ENCODE measurements at places on chromosomes 3 and 15. TPM values are rescaled to one million over a fixed set of nuclear protein-coding genes. Genes with fewer than 3 reads are reported as not detected.

DNA sequence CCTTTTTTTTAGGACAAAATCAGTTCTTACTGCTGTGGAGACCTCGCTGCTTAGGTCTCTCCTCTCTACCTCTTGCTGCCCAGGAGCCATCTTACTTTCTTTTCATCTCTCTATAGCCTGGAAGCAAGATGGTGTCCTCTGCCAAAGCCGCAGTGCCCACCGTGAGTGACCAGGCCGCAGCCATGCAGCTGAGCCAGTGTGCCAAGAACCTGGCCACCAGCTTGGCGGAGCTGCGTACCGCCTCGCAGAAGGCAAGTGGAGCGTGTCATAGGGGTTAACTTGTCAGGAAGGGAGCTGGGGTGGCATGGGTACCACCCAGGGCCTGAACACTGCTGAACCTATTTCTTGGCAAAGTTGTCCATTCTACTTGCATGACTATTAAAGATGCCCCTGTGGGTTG lies 320.3 kb upstream of the TPM1 start:
- DNase-seq, result no peak

Gene GLDN
- not detected for total RNA-seq

GRCh38 chr3:13150624-13151023 lies 77.4 kb upstream of the IQSEC1 start:
- DNase-seq, result no peak

- no peak for DNase-seq
These were observed 129.0 kb downstream of the SERPINI1 start for GRCh38 chr3:167864552-167864874.

Gene SMCO1
- not detected for total RNA-seq

- no peak for DNase-seq
These were observed 183.5 kb downstream of the TBL1XR1 start for GRCh38 chr3:177013681-177014280.

DNA sequence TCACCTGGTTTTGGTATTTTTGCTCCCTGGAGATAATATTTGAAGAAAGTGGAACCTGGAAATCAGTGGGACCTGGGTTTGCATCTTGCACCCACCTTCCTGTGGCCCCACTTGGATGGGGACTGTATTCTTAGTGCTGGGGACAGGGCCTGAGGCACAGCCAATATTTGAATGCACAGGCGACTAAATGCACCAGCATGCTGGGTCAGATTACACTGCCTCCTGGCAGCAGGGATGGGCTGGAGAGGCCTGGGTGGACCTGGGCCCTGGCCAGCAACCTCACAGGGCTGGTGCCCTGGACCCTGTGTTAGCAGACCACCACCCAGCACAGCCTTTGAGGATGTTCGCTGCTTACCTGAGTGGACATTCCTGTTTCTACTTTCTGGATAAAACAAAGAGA lies 10.5 kb downstream of the ITIH4 start:
- no peak for DNase-seq

- no peak for DNase-seq
These were observed 10.2 kb upstream of the FBLN2 start for GRCh38 chr3:13538520-13539291.

GRCh38 chr3:17749281-17749680 lies 6.8 kb upstream of the TBC1D5 start:
- peak; percentile 49 for DNase-seq

GRCh38 chr15:68126396-68126795 lies 72.3 kb downstream of the PIAS1 start:
- no peak for DNase-seq

GRCh38 chr3:123388811-123389627 lies 59.9 kb downstream of the ADCY5 start:
- DNase-seq, result no peak

Gene FAM43A
- total RNA-seq, result 4.3 TPM

Gene CLDN16
- total RNA-seq, result not detected

DNA sequence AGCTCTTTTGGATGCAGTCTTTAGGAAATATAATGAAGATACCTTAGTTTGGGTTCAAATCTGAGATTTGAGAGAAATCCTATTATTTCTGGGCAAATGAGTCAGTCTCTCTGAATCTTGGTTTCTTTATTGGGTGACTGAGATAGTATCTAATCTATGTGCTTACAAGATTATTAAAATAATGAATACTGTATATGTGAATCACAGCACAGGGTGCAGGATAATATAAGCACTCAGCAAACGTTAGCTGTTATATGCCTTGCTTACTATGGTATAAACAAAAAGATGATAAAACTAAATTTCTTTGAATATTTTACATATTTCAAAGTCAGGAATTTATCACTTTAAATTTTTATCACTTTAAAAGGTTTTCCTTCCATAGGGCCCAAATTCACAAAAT lies 29.6 kb downstream of the FGF7 start:
- DNase-seq, result no peak

Gene TMEM108
- total RNA-seq, result not detected

Gene ADIPOQ
- not detected for total RNA-seq

DNA sequence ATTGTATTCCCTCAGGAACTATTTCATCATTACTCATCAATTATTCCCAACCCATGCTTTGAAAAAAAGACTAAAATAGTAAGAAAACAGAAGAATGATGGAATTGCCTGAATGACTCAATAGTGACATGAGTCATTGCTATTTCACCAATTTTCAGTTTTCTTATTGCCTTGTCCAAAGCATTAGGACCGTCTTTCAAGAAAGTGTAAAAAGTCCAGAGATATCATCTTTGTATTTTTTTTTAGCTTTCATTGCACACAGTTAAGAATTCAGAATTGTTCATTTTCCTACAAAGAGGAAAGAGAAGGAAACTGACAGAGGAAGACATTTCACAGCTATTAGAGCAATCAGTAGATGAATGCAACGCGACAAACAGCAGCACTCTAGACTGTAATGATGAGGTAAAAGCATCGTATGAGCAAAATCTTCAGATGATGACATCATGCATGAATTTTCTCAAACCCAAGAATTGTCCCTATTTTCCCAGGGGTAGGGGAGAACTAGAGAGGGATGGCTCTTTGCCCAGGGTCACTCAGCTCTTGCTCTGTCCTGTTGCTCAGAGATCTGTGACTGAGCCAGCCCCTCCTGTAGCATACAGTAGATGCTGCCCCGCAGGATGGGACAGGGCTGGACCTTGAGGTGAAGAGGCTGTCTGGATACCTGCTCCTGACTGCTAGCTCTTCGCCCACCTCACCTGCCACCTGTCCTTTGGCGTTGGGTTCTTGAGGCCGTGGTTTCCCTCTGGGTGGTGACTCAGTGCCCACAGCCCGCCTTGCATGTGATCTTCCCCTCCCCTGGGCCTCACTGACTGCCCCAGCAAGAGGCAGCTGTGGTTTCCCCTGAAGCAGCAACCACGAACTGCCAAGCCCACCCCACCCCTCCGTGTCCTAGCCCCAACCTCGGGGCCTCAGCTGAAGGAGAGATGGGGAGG lies 84.8 kb downstream of the PPCDC start:
- DNase-seq, result peak; percentile 86

GRCh38 chr3:111739311-111739911 lies 119.7 kb upstream of the PHLDB2 start:
- no peak for DNase-seq

DNA sequence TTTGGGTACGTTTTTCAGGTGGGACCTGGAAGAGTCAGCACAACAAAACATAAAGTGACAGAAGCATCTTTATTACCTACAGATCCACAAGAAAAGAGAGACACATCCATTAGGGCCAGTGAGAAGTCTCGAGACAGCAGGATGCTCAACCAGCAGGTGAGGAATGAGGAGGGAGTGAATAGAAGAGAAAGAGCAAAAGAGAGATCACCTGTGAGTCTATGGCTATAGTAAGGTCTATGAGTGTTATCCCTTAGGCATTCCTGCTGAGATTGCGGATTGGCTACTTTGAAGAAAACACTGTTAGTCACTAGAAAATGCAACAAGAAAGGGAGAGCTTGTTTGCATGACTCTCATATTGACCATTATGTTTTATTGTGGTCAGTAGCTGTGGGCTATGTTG lies 1556.2 kb upstream of the GBE1 start:
- no peak for DNase-seq

Gene CACNA2D2
- 0.55 TPM for total RNA-seq

Gene PXYLP1
- 16.1 TPM for total RNA-seq

DNA sequence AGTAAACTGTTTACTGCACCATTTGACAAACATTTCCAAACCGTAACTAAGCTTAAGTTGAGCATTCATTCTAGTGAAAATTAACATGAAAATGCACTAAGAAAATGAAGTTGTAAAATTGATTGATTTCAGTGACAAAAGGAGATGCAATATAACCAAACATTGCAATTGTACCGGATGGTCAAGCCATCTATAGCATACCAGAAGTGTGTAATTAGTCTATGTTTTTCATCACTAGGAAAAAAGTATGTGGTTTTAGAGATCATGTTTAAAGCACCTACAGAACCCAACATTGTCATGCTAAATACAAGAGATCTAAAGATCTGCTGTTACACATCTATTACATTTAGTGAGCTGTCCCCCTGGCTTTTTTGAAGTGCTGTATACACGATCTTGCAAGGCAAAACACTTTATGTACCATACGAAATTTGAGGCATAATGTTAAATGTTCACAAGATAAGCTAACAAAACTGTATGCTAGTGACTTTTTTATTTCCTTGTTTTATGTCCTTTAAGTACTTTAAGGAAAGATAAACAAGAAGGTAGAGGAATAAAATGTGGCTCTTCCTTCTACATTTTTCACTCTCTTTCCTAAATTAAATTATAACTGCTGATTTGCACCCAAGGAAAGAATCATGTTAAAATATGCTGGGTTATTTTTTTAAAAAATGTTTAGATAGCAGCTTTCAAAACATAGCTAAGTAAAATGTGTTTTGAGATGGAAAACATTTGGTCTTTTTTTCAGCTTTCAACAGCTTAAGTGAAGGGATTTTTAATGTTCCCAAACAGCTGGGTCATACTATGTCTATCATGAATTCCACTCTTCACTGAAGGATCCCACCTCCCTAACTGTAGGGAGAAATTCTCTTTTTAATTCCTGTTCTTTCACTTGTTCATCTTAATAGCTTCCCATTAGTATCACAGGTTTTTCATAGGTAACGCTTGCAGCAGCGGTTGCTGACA lies 498.0 kb downstream of the MECOM start:
- no peak for DNase-seq

DNA sequence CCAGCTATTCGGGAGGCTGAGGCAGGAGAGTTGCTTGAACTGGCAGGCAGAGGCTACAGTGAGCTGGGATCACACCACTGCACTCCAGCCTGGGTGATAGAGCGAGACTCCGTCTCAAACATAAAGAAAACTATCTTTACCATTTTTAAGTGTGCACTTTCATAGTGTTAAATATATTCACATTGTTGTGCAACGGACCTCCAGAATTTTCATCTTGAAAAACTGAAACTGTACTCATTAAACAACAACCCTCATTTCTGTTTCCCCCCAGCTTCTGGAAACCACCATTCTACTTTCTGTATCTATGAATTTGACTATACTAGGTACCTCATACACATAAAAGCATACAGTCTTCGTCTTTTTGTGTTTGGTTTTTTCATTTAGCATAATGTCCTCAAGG lies 375.1 kb downstream of the SHQ1 start:
- no peak for DNase-seq

DNA sequence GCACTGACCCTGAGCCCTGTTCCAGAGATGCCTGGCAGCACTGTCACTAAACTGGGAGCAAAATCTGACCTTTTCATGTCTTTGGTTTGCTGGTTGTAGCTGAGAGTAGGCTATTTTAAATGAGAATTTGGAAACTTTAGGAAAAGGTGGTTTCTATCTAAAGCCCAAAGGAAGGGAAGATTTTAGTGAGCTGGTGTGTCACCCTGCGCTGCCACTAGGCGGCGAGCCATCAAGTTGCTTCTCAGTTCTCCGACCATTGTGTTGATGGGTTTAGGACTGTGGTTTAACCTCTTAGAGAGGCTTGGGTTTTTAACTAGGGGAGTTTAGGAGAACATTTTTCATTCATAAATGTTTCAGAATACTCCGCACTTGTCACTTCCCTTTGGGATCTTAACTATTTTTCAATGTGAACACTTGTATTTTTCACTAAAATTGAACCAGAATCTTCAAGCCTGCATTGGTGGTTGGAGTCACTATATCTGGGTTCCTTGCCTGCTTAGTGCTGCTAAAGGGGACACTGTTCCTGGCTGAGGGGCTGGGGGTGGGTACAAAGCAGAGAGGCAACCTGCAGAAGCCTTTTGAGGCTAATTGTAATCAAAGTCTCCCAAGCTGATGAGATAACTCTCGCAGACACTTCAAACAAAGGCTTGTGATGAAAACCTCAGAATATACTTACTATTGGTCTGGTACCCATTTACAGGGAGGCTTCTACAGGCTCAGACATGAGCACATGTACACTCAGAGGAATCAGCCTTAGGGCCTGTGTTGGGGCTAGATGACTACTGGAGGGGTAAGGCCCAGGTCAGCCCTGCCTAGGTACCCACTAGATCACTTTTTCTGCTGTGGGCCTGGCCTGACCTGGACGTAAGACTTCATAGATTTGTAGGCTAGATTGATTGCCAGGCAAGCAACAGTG lies 16.8 kb downstream of the EXOSC7 start:
- DNase-seq, result peak; percentile 31

DNA sequence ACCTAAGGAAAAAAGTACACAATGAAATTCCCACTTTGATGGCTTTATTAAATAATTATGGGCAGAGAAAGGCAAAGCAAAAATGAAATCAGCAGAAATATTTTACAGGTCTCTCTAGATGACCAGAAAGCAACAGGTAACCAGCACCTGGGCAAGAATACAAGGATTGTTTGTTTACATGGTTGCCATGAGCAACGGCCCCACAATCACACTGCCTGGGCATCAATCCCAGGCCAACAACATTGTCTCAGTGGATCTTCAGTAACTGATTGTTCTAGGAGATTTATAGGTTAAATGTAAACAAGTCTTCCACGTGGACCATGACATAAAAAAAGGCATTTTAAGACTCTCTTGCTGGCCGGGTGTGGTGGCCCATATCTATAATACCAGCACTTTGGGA lies 82.6 kb downstream of the PDZRN3 start:
- no peak for DNase-seq

GRCh38 chr3:126518779-126519177 lies 1.2 kb upstream of the UROC1 start:
- no peak for DNase-seq

Gene TMIE
- total RNA-seq, result 0.63 TPM

- peak; percentile 76 for DNase-seq
These were observed 1.1 kb upstream of the TLNRD1 start for GRCh38 chr15:80999623-81000036.

GRCh38 chr3:119469418-119470189 lies 841 bp downstream of the POGLUT1 start:
- no peak for DNase-seq

- DNase-seq, result no peak
These were observed 4.2 kb upstream of the GMPPB start for GRCh38 chr3:49727924-49728361.

GRCh38 chr3:125428216-125428830 lies 53.2 kb upstream of the ZNF148 start:
- no peak for DNase-seq

Gene AGTR1
- total RNA-seq, result not detected

Gene MYRIP
- total RNA-seq, result not detected

DNA sequence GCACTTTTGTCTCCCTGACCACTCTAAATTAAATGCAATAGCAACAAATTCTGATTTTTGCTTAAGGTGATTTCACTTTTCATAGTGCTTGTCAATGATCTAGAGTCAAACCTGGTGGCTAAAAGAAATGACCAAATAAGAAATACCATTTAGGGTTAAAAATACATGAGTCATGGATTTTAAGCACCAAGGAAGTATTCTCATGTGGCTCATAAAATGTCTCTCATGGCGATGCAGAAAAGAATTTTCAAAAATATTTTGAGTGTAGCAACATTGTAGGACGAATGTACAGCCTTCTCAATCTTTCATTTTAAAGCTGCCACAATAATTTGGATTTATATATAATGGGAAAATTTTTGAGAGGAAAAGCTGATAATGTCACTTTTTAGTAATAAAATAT lies 193.6 kb downstream of the EPHA3 start:
- DNase-seq, result no peak

GRCh38 chr3:120646771-120647432 lies 35.1 kb downstream of the HGD start:
- DNase-seq, result no peak
